NCI-H1048 (cell line): ENCODE measurements at places on chromosomes 1 and 21.

GRCh38 chr21:24840287-24840686 is 767.0 kb downstream of the MRPL39 start:
- no peak for DNase-seq

GRCh38 chr1:22876359-22877111 is 96.1 kb downstream of the LACTBL1 start:
- DNase-seq, result no peak

GRCh38 chr1:71303617-71304041 is 222.8 kb upstream of the ZRANB2 start:
- DNase-seq, result no peak

DNA sequence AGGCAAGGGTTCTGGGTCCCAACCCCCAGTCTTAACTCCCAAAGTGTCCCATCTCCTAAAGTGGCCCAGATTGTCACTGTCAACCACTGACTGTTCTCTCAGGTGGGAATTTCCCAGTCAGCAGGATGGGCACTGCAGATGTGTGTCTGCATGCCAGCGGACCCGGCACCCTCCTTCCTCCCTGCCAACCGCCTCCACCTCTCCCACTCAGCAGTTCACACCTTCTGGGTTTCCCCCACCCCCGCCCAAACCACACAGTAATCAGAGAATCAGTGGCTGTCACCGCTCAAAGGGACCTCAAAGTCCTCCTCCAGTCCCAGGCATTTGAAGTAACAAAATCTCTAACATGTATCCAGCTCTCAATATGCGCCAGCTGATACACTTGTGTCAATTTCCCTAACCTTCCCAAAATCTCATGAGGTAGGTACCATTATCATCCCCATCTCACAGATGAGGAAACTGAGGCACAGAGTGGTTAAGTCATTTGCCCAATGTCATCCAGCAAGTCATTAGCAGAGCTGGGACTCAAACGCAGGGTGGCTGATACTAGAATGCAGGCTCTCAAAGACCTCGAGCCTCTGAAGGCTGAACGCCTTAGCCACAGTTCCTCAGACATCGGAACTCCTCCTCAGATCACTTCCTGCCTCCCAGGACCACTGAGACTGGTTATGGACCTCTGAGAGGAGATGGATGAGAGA is 4.8 kb downstream of the RUNX3 start:
- no peak for DNase-seq

- no peak for DNase-seq
These were observed 27.7 kb upstream of the SPOCD1 start for GRCh38 chr1:31843506-31843905.

- peak; percentile 40 for DNase-seq
These were observed 95.7 kb upstream of the VANGL1 start for GRCh38 chr1:115545791-115546733.

DNA sequence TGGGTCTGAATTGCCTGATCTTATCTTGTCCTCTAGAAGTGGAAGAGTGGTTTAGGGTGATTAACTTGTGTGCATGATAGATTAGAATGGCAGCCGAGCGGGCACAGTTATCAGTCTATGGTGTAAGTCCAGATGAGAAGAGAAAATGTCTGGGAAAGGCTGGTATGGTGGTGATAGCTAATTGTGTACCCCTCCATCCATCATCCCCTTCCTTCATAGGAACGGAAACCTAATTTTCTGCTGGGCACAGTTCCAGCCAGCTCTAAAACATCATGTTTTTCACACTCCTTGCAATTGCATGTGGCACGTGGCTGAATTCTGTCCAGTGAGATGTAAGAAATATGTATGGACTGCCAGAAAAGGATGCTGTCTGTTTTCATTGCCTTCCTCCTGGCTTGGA is 40.9 kb upstream of the ZP4 start:
- DNase-seq, result no peak

- DNase-seq, result no peak
These were observed 453.0 kb downstream of the LRRIQ3 start for GRCh38 chr1:73744985-73745384.

- DNase-seq, result no peak
These were observed 19.7 kb upstream of the SMIM12 start for GRCh38 chr1:34879230-34879629.

DNA sequence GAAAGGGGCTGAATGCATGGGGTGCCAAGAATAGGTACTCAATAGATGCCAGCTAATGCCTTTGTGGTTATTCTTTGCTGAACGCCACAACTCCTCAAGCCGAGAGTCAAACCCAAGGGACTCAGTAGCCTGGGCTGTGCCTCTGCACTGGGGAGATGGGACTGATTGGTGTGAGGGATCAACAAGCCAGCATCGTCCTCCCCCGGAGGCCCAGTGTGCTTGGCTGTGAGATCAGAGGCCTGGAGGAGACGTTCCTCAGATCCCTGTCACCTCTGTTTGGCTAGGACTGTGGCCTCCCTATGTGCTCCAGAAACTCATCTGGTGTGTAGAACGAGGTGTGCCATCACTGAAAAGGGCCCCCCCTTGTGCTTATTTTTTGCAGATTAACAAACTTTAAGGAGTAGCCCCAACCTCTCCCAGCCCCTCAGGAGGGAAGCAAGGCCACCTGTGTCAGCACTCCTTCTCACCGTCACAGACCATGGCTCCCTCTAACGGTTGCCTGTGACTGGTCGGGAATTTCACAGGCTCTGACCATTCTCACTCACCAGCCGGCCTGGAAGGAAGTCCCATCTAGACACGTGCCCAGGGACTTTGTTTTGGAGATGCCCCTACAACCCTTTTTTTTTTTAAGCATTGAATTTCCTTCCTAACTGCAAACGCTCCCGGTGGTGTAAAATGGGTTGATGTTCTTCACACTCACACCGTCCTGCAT is 194.0 kb upstream of the VAMP3 start:
- DNase-seq, result no peak

DNA sequence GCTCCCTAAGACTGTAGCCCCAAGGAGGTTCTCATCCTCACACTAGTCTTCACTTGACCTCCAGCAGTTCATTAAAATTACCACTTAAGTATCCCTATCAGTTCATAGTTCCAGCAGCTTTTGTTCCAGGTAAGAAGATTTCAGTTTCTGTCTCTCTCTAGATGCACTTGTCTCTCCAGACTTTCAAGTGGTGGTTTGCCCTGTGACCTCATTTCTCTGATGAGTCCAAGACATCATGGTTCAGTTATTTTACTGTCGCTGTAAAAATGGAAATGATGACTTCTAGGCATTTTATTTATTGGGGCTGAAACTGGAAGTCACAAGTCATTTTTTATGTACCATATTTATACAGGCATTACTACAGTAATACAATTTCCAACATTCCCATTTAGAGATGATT is 17.9 kb upstream of the RGS18 start:
- DNase-seq, result no peak

DNA sequence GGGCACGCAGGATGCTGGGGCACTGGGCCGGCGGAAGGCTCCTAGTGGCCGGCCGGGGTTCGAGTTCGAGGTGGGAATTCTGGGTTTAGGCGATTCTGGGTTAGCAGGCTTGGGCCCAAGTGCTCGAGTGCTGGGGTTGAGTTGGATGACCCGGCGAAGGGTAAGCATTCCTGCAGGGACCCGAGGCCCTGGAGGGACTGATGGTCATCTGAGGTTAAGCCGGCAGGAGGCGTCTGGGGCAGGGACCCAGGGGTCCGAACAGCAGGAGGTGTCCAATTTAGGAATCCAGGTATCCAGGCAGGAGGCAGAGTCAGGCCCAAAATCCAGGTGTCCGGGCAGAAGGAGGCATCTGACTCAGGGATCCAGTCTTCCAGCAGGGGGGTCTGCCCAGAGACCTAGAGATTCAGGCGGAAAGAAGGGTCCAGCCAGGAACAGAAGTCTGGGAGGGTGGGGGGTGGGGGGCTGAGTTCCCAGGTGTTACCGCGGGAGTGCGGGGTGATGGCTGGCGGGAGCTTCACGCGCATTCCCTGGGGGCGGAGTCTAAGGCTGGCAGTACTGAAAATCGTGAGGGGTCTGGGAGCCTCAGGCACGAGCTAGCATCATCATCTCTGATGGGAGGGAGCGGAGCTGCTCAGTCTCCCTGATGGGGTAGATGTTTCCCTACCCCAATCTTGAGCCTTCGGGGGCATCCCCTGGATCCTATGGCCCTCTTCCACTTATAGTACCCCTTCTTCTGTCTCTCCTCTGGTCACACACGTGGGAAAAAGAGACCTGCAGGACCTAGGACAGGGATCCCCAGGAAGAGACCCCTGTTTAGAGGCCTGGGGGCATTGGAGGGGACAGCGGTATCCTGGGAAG is 585 bp downstream of the GPR3 start:
- DNase-seq, result no peak

GRCh38 chr1:85581802-85582686 is 1.5 kb downstream of the CCN1 start:
- DNase-seq, result no peak

- DNase-seq, result no peak
These were observed 28.6 kb upstream of the HUNK start for GRCh38 chr21:31844206-31844605.

DNA sequence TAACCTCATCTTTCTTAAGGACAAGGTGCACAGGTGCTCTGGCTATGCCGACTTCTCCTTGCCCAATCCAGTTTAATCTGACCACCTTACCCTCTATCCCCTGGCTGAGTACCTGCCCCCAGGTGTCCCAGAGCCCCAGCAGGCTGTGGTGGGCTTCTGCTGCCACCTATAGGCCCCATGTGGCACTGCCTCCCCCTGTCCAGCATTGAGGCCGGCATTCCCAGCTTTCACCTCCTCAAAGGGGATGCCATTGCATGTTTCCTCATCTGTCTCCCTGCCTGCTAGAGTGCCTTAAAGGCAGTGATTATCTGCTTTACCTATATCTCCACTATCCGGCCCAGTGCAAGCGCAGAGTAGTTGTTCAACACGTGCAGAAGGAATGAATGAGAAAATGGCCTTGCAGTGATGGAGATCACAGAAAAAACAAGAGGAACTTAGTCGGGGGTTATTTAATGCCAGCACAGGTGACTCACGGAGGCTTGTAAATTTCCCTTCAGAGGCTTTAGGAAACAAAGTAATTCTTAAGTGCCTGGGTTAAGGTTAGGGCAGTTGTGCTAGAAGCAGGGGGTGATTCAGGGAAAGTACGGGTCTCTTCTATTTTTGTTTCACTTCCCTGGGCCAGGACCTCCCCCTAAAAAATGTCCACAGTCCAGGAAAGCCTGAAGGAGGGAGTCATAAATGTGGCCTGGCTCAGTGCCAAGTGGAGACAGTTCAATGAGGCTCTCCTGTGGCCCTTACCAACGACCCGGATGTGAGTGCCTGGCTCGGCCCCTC is 131.8 kb upstream of the NGF start:
- DNase-seq, result peak; percentile 4

DNA sequence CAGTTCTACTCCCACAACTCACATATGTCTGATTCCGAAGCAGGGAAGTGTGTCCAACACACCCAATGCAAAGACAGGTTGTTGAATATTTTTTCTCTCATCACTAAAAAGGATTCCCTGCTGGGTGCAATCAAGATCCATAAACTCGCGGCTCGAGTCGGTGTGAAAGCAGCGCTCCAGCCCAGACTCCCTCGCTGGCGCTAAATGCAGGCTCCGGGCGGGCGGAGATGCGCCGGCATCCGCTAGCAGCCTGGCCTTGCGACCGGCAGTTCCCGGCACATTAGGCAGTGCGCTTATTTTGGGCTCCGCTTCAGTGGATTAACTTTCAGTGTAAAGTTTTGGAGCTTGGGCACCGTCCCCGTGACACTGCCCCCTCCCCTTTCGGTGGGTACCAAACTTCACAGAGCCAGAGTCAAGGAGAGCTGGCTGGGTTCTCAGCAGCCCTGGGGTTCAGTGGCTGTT is 87.7 kb upstream of the POU3F1 start:
- no peak for DNase-seq

- DNase-seq, result peak; percentile 42
These were observed 116.1 kb downstream of the SPATA17 start for GRCh38 chr1:217747156-217747769.

GRCh38 chr1:70899735-70900134 is 147.9 kb downstream of the PTGER3 start:
- DNase-seq, result no peak

GRCh38 chr1:209651138-209651587 is 1.1 kb downstream of the LAMB3 start:
- DNase-seq, result no peak

GRCh38 chr1:248098529-248098928 is 3.5 kb downstream of the OR2L13 start:
- DNase-seq, result no peak

- DNase-seq, result no peak
These were observed 323.1 kb downstream of the HHIPL2 start for GRCh38 chr1:222224636-222225315.

GRCh38 chr1:111928531-111928930 is 60.9 kb downstream of the KCND3 start:
- no peak for DNase-seq

GRCh38 chr1:153795934-153796785 is 21.0 kb downstream of the SLC27A3 start:
- no peak for DNase-seq

- DNase-seq, result peak; percentile 49
These were observed at the start of gene NASP for GRCh38 chr1:45583666-45584350. Gene NASP (plus strand): TSS chr1:45584041. CDS start chr1:45584147, 106 bp downstream.

- no peak for DNase-seq
These were observed 497.4 kb downstream of the DISC1 start for GRCh38 chr1:232123775-232124659.

DNA sequence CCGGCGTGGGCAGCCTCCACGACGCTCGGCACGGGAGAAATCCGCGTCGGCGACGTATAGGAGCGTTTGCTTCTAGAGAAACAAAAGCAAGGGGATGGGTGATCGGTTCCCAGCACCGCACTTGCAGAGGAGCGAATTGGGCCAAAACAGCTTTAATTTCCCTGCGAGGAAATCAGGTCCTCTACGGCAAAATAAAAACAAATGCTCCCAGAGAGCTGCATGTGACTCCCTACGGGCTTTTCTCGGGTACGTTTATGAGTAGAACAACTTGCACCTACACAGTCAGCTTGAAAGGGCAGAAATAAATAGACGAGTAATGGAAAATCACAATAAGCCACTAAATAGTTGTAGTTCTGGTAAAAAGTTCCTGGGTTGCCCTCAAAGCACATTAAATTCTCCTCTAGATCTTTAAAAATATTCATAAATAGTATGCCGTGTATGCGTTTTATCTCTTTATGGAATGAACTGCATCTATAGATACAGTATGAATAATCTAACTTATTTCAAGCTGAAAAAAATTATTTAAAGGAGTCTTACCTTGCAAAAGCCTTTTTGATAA is 1.2 kb downstream of the NHLH2 start:
- no peak for DNase-seq

- no peak for DNase-seq
These were observed 402.8 kb downstream of the MATN1 start for GRCh38 chr1:30320581-30320890.

DNA sequence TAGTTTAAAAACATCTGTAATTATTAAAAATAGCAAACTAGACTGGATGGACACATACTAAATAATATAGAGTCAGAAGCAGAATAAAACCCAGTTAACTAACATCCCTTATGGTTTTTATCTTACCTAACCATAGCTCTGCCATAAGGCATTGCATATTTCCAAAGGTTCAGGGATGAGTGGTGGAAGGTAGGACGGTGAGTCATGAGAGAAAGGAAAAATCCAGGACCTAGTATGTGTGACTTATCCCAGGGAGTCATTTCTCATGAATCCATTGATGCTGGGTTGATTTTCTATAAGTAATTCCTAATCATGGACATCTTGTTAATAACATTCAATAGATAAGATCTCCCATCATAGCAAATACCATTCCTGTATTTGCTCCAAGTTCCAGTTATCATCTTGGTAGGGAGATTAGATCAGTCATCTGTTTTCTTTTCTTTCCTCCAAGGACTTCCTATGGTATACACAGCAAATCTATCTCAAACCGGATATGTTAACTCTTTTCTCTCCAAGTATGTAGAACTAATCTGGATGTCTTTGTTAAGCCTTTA is 490.7 kb upstream of the B3GALT2 start:
- DNase-seq, result no peak
